ENCODE measurements at places on chromosomes 12 and 14.

DNA sequence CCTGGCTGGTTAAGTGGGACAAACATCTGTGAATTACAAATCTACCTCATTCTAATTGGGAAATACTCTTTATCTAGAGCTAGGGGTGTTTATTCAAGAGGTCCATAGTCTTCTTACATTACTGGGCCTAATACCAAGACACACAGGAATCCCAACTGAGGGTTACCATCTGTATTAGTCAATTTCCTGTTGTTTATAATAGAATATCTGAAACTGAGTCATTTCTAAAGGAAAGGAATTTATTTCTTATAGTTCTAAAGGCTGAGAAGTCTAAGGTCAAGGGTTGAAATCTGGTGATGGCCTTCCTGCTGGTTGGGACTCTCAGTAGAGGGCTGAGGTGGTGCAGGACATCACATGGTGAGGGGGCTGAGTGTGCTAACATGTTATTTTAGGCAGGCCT, 36.0 kb downstream of the RTRAF start:
- H3K4me1 ChIP-seq: no peaks in the 10 kb centered on the region
- no peak for DNase-seq
- no peaks in the 10 kb centered on the region for H3K27me3 ChIP-seq
- no peak overlapping the region for H3K4me3 ChIP-seq

DNA sequence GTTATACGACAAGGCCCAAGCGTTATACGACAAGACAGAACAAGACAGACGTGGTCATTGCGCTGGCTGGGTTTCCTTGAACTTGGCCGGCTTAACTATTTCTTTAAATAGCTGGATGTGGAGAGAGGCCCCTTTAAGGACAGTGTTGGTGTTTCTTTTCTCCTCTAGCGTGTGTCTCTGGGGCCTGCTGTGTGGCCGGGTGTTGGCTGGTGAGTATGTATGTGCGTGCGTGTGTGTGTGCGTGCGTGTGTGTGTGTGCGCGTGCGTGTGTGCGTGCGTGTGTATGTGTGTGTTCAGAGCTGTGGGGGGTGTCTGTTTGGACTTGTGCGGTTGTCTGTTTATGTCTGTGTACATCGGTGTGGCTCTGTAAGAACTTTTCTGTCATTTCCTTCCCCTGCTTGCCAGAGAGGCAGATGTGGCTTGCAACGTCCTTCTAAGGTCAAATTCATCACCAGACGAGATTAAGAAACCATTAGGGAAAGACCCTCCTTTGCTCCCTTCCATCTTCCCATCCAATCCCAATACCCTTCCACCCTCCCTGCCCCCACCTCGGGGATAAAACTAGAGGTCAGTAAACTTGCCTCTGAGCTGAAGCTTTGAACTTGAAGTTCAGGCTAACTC, 78.6 kb upstream of the TBX3 start:
- H3K4me3 ChIP-seq: no peak overlapping the region
- H3K27me3 ChIP-seq: no peaks in the 10 kb centered on the region
- no peak for DNase-seq

DNA sequence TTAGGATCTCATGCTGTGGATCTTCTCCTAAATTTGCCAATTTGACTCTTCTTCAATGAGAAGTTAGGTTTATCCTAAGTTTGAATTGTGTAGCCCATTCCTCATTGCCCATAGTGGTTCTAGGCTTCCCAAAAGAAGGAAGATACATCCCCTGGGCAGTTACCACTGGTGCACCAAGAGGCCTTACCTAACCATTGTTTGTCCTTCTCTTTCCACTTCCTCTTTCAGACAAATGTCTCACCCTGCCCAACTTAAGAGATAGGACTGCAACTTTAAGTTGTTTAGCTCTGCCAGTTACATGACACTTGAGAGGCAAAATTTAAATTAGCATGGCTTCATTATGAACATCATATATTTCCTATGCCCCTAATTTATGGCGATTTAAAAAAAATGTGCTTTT, 9.4 kb upstream of the KCNH3 start:
- no peaks in the 10 kb centered on the region for H3K27me3 ChIP-seq
- H3K4me1 ChIP-seq: no peaks in the 10 kb centered on the region
- H3K36me3 ChIP-seq: peaks cover 16% of the 10 kb centered on the region
- no peak overlapping the region for H3K4me3 ChIP-seq
- DNase-seq: no peak
- no peak overlapping the region for H3K27ac ChIP-seq

GRCh38 chr14:96383445-96383844, 8.5 kb upstream of the AK7 start:
- no peak for DNase-seq
- H3K36me3 ChIP-seq: no peaks in the 10 kb centered on the region
- no peak overlapping the region for H3K27ac ChIP-seq
- no peaks in the 10 kb centered on the region for H3K27me3 ChIP-seq
- H3K4me1 ChIP-seq: no peaks in the 10 kb centered on the region

GRCh38 chr14:29030121-29030520, 263.5 kb downstream of the FOXG1 start:
- H3K4me3 ChIP-seq: no peak overlapping the region
- DNase-seq: no peak
- no peaks in the 10 kb centered on the region for H3K36me3 ChIP-seq
- no peaks in the 10 kb centered on the region for H3K27me3 ChIP-seq
- H3K4me1 ChIP-seq: no peaks in the 10 kb centered on the region
- no peak overlapping the region for H3K27ac ChIP-seq

- no peak overlapping the region for H3K27ac ChIP-seq
- H3K4me1 ChIP-seq: no peaks in the 10 kb centered on the region
- peaks cover 7% of the 10 kb centered on the region for H3K36me3 ChIP-seq
These were observed 15.0 kb upstream of the AKAP5 start for GRCh38 chr14:64450255-64450654.

- no peak overlapping the region for H3K4me3 ChIP-seq
- no peak overlapping the region for H3K27ac ChIP-seq
- no peaks in the 10 kb centered on the region for H3K27me3 ChIP-seq
- no peaks in the 10 kb centered on the region for H3K36me3 ChIP-seq
- no peak for DNase-seq
These were observed 208.4 kb downstream of the DPF3 start for GRCh38 chr14:72685456-72685855.

GRCh38 chr12:124902916-124903315, 11.5 kb downstream of the UBC start:
- H3K4me3 ChIP-seq: no peak overlapping the region
- H3K27me3 ChIP-seq: no peaks in the 10 kb centered on the region
- H3K4me1 ChIP-seq: peaks cover 36% of the 10 kb centered on the region
- DNase-seq: no peak
- peak overlapping the region; percentile 32 for H3K27ac ChIP-seq

DNA sequence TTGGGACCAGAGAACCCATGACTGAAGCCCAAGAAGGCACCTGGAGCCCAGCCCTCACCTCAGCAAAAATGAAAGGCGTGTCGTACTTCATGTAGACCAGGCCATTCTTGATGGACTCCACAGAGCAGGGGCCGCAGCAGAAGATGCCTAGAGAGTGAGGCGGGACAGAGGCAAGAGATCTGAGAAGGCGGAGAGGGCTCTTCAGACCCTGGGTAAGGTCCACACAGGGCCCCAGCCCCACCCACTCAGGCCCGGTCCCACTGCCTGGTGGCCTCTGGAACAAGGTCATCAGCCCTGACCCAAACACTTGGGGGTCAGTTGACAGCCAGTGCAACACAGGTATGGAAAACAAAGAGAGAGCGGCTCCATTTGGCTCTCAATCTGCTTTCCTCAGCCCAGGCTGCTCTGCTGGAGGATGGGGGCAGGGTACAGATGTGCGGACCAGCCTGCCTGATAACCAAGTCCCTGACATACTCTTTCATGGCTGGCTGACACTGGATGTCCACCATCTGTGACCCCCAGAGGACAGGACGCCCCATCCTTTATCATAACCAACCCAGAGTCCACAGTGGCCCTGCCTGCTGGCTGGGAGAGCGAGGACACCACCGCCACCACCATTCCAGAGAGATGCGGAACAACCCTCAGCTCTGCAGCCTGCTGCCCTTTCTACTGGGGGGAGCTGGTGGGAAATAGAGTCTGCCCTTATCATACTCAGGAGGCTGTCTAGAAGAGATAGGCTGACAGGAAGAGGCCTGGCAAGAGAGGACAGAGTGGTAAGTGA, 6.9 kb downstream of the TGM1 start:
- no peak overlapping the region for H3K27ac ChIP-seq
- H3K4me3 ChIP-seq: no peak overlapping the region
- no peak for DNase-seq
- H3K36me3 ChIP-seq: no peaks in the 10 kb centered on the region
- no peaks in the 10 kb centered on the region for H3K27me3 ChIP-seq

DNA sequence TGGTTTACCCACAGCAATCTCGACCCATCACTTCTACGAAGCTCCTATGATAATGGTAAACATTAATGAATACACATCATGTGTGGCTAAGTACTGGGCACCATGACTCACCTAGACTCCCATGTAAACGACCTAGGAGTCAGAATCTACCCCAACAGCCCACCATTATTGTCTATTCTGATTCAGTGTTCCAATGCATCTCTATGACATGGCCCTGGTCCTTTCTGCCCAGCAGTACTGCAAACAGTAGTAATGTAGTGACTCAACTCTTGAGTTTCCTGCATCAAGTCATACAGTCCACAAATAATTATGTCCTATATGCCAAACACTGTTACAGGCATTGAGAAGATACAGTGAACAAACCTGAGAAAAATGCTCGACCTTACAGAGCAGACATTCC, 14.6 kb downstream of the GTF2A1 start:
- peak; percentile 15 for DNase-seq
- no peak overlapping the region for H3K27ac ChIP-seq
- peaks cover 20% of the 10 kb centered on the region for H3K36me3 ChIP-seq
- no peaks in the 10 kb centered on the region for H3K4me1 ChIP-seq
- H3K4me3 ChIP-seq: no peak overlapping the region

GRCh38 chr12:47276253-47276620, 196.5 kb upstream of the AMIGO2 start:
- peaks cover 3% of the 10 kb centered on the region for H3K4me1 ChIP-seq
- no peaks in the 10 kb centered on the region for H3K27me3 ChIP-seq
- H3K36me3 ChIP-seq: no peaks in the 10 kb centered on the region
- DNase-seq: no peak

DNA sequence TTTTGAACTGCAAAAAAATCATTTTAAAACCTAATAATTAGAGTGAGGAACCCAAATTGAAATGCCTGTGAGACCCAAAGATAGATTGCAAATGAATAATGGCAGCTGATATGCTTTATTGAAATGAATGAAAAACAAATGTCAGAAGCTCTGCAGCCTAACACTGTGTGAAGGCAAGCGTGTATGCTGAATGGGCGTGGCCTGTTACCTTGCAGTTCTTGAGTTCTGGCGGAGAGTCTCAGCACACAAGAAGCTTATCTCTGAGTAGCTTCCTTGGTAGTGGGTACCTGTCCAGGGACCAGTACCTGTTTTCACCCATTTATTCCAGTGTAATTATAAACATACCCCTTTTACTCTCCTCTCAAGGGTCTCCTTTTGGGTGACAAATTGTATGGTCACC, 341.2 kb downstream of the NPAS3 start:
- H3K36me3 ChIP-seq: no peaks in the 10 kb centered on the region
- no peaks in the 10 kb centered on the region for H3K4me1 ChIP-seq
- no peak for DNase-seq
- H3K27me3 ChIP-seq: no peaks in the 10 kb centered on the region
- no peak overlapping the region for H3K27ac ChIP-seq

- H3K4me3 ChIP-seq: no peak overlapping the region
- no peak overlapping the region for H3K27ac ChIP-seq
- DNase-seq: no peak
- no peaks in the 10 kb centered on the region for H3K27me3 ChIP-seq
These were observed 82.6 kb upstream of the KCNH3 start for GRCh38 chr12:49456131-49456679.

DNA sequence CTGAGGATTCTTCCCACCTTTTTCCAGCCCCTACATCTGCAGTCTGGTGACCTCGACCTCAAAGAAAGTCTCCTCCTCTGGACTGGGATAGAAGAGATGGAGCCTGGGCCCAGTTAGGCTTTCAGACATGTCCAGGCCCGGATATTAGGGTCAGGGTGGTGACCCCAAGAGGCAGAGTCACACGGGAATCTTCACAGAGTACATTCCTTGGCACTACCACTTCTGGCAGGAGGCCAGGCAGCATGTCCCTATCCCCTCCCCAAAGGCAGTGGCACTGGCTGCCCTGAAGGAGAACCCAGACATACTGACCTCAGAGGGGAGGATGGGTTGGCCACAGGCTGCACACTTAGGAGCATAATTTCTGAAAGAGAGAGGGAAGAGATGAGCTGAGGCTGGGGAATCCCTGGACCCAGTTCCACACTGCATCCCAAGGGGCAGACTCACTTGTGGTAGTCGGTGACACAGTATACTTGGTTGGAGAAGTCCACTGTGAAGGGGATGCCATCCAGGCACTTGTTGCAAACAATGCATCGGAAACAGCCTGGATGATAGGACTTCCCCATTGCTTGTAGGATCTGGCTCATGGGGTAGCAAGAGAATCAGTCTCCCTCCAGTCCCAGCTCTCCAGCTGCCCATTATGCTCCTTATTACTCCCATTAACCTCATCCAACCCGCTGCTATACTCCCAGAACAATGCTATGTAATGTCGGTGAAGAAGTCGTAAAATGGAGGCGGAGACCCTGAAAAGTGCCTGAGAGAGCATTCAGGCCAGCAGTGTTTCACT, 7.6 kb downstream of the AJUBA start:
- no peak for DNase-seq
- H3K36me3 ChIP-seq: peaks cover 11% of the 10 kb centered on the region
- no peak overlapping the region for H3K4me3 ChIP-seq
- no peaks in the 10 kb centered on the region for H3K27me3 ChIP-seq

- H3K27ac ChIP-seq: no peak overlapping the region
- H3K27me3 ChIP-seq: peaks cover 2% of the 10 kb centered on the region
- no peaks in the 10 kb centered on the region for H3K4me1 ChIP-seq
- H3K4me3 ChIP-seq: no peak overlapping the region
These were observed 23.0 kb downstream of the TSHR start for GRCh38 chr14:80978403-80978802.

DNA sequence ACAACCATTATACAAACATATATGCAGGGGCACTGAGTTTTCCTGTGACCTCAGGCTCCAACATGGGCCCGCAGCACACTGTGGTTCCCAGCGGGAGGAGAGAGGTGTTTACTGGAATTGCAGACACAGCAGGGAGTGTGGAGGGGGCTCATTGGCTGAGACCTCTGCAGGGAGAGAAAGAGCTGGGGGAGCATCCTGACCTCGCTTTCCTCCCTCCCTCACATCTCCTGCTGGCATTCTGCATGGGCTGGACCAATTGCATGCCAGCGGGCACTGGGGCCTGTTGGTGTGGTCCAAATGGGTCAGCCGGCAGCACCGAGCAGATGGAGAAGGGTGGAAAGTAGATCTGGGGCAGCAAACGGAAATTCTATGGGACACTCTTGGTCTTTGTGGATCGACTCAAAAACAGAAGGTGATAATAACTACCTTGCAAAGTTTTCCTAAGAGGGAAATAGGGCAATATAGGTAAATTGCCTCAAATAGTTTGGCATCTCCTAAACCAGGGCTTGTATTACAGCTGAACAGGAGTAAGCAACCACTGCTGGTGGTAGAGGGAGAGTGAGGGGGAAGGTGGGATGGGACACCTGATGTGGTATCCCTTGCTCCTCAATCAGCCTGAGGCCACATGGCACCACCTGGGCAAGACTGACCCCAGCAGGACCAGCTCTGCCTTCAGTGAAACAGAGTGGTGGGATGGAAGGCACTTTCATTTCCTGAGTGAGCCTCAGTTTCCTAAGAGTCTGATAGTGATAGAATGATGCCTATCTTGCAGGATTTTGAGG, 86.9 kb downstream of the NTF3 start:
- no peak overlapping the region for H3K27ac ChIP-seq
- no peaks in the 10 kb centered on the region for H3K27me3 ChIP-seq
- no peaks in the 10 kb centered on the region for H3K36me3 ChIP-seq

Measured in Panc1 (cell line).